ENCODE measurements at places on chromosomes 16 and 17.

- DNase-seq: no peak
Observed at GRCh38 chr17:57504208-57504607, 240.9 kb downstream of the CCDC182 start.

DNA sequence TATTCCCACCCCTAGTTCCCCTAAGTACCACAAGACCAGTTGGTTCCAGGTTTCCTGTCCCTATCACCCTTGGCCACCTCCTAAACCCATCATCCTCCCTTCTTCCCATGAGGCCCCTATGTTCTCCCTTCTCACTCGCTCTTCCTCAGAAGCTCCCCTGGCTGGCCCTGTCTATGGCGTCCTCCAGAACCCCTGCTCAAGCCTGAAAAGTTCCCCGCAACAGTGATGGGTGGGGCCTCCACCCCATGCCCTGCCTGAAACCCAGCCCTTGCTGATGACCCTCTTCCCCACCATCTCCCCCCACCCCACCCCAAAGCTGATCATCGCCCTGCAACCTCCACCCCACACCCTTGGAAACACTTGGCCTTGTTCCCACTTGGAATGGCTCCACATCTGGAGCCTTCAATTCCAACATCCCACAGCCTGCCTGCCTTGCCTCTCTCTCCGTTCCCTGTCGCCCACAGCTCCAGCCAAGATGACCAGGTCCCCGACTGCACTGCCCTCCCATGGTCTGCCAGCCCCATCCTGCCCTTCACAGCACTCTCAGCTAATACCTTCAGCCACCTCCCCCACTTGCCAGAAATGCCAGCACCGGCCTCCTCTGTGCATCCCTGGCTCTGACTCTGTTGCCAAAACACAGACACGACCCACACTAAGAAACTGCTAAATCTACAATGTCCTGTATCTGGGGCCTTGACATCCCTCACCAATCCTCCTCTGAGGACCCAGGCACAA lies 10.5 kb downstream of the OSBPL7 start:
- no peak for DNase-seq

GRCh38 chr17:75013092-75013559 lies 656 bp downstream of the MRPL58 start:
- DNase-seq: no peak

DNA sequence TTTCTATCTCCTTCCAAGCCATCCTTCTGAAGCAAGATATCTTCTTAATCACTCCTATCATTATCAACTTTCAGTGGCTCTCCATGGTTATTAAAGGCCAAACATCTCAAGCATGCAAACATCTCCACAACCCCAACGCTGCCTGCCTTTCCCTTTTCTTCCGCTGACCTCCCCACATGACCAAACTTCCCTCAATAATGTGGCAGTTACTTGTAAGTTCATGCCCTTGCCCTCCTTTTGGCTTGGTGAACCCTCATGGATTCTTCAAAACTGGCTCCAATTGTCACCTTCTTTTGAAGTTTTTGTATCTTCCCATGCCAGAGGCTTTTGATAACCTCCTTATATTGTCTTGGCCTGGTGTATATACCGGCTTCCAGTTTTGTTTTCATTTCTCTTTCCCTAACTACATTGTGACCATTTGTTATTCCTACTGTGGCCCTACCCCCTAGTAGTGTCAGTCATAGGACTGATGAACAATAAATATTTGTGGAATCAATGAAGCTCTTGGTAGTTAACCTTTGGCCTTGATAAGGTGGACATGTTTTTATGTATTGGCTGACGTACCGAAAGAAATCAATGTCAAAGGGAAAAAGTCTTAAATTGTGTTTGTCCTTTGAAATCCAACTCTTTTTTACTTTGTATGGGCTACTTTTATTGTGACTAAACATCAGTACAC lies 19.9 kb upstream of the SMIM36 start:
- no peak for DNase-seq

DNA sequence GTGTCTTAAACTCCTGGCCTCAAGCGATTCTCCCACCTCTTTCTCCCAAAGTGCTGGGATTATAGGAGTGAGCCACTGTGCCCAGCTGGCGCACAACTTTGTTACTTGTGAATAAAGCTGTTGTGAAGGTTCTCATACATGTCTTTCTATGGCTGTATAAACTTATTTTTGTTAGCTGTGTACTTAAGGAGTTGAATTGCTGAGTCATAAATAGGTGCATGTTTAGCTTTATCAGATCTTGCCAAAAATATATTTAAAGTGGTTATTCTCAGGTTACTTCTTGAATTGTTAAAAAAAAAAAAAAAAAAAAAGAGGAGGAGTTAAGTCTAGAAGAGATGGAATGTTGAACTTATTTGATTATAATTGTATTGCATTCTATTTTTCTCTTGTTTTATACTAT lies 47.6 kb upstream of the IRX3 start:
- no peak for DNase-seq

DNA sequence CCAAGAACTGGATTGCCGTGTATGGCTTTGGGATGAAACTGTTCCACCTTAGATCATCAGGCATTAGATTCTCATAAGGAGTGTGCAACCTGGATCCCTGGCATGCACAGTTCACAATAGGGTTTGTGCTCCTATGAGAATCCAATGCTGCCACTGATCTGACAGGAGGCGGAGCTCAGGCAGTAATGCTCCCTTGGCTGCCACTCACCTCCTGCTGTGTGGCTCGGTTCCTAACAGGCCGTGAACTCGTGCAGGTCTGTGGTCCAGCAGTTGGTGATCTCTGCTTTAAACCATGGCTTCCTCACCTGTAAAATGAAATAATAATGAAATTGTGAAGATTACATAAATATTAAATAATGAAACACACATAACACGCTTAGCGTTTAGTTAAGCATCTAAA lies 45.5 kb upstream of the FBXO47 start:
- no peak for DNase-seq

GRCh38 chr16:66695935-66696668 lies 441 bp downstream of the CMTM4 start:
- no peak for DNase-seq

- DNase-seq: no peak
Observed at GRCh38 chr17:65498816-65499215, 62.6 kb downstream of the AXIN2 start.

DNA sequence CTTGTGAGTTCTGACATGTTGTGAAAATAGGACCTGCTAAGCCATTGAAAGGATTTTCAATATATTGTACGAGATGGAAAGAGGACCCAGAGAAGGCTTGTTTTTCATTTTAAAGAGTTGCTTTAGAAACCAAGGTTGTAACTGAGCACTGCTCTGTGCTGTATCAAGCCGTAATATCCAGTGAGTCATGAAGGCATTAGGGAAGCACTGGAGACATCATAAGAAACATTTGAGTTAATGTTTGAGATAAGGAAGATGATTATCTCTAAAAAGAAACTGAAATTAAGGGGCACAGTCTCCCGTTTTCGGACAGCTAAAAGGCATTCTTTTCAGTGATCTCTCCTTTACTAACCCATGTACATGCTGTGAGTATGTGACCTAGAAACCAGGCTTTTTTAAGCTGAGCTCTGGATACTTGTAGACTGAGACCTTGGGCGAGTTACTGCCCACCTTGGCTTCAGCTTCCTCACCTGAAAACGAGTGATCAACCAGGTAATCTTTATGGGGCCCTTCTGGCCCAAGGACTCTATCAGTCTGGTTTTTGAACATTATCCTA lies 149.2 kb upstream of the TBX2 start:
- no peak for DNase-seq

DNA sequence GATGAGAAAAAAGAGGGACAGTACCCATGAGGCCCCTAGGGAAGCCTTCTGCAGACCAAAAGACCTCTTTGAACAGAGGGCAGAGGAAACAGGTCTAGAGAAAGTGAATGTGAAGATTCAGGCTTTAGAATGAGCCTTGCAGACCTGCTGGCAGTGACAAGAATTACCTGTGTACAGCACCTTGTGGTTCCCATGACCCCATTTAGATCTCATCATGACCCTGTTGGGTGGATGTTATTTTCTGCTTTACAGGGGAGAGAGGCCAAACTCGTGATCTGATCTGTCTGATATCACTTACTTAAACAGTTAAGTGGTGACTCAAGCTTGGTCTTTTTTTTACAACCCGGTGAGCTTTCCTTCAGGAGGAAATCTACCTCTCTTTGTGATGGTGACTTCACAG lies 81.9 kb downstream of the UTP18 start:
- no peak for DNase-seq

- no peak for DNase-seq
Observed at GRCh38 chr16:86306011-86306644, 204.2 kb upstream of the FOXF1 start.

DNA sequence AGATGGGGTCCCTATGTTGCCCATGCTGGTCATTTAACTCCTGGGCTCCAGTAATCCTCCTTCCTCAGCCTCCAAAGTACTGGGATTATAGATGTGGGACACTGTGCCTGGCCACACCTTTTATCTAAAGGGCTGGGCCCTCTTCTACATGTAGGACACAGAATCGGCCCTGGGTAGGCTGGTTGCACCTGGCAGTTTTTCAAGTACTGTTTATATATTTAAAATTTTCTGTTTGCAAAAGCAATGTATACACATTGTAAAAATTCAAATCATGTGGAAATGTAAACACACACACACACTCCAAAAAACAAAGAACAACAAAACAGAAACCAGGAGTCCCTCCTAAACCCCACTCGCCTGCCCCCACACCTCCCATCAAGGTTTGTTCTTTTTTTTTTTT lies 28.1 kb upstream of the SIAH1 start:
- DNase-seq: no peak

- DNase-seq: no peak
Observed at GRCh38 chr17:67151717-67152116, 93.3 kb downstream of the HELZ start.

DNA sequence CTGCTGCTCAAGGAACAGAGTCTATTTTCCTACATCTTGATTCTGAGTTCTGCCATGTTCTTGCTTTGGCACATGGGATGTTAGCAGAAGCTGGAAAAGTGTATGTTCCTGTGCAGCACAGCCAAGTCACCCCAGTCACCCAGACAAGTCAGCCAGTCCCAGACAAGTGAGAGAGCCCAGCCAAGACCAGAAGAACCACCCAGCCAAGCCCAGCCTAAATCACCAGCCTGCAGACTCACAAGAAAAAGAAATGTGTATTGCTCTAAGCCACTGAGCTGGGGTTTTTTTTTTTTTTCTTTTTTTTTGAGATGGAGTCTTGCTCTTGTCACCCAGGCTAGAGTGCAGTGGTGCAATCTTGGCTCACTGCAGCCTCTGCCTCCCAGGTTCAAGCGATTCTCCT lies 141.3 kb upstream of the CDC42EP4 start:
- no peak for DNase-seq

GRCh38 chr17:17784657-17785267 lies 52.0 kb downstream of the SREBF1 start:
- no peak for DNase-seq

DNA sequence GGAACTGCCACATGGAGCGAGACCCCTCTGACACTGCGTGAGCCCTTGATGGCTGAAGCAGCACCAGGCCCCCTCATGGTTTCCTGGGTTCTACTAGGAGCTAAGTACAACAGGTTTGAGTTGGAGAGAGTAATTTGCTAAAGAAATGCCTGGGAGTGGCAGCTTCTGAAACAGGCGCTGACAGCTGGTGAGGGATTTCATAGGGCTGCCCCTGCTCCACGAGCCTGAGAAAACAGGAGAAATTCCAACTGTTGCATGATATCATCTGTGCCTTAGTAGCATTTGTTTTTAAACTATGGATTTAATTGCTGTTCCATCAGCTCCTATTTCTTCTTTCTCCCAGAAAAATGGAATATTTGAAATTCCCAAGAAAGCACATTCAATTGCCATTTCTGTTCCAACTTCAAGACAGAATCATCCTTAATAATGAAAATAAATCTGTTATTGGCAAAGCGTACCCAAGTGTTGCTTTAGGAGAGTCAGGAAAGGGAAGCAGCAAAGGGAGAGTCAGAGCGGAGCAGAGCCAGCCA lies 78.8 kb upstream of the ANKFN1 start:
- DNase-seq: no peak

DNA sequence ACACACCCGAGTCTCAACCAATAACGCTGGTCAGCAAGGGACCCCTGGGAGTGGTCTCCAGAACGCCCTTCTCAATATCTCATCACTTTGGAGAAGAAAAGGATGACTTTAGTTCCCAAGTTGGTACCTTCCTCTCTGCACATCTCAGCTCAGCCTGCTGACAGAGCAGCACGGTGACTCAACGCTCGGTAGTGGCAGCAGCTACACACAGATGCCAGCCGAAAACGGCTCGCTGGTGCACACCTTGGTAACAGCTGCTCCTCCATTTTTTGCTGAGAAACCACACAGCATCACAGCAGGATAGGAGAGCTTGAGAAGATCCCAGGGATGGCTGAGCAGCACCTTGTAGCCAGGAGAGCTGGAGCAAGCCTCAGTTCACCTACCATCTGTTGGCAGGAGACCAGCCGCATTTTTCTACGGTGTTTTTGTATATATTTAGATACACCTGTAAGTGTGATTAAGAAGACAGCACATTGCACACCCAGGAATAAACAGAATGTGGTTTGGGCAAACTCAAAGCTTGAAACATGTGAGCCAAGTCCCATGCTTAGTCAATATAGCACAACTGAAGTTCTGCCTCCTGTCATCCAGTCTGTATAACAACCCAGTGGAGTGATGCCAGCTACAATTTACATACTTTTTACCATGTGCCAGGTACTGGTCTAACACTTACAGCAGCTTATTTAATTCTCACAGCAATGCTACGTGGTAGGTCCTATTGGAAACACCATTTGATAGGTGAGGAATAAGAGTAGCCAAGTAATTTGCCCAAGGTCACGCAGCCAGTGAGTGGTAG lies 83.8 kb upstream of the ERCC4 start:
- DNase-seq: no peak

- no peak for DNase-seq
Observed at GRCh38 chr17:10261098-10261497, 62.7 kb upstream of the GAS7 start.

- no peak for DNase-seq
Observed at GRCh38 chr17:37676115-37676925, 33.1 kb upstream of the DDX52 start.

GRCh38 chr17:14318918-14319205 lies 18.0 kb downstream of the HS3ST3B1 start:
- DNase-seq: no peak

- DNase-seq: no peak
Observed at GRCh38 chr17:50217591-50217990, 16.2 kb upstream of the COL1A1 start.

GRCh38 chr17:76683921-76684745 lies 26.6 kb downstream of the MXRA7 start:
- DNase-seq: no peak

- DNase-seq: no peak
Observed at GRCh38 chr17:67481808-67482207, 104.7 kb downstream of the PITPNC1 start.

DNA sequence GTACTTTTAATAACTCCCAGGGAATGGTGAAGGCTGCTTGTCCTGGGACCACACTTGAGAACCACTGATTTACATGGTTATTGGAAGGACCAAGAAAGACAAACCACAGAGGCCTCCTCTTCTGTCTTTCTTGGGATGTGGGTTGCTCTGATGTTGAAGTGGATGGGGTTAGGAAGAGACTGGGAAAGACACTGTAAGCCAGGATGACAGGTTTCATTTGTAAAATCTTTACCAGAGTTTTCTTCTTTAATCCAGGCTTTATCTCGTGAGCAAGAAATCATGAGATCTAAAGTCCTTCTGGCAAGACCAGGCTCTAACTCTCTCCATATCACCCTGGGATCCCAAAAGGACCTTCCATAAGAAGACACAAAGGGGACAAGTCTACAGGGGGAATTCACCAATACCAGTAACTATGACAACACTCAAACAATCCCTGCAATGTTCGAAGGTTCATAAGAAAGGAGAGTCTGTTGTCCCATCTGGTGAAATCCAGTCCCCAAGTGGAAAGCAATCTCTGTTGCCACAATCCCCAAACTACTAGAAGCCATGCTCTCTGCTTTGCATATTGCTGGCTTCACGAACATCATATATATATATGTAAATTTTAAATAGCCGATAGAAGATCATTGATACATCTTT lies 44.8 kb upstream of the CDRT4 start:
- no peak for DNase-seq
